ENCODE measurements at places on chromosomes 1 and 21.

DNA sequence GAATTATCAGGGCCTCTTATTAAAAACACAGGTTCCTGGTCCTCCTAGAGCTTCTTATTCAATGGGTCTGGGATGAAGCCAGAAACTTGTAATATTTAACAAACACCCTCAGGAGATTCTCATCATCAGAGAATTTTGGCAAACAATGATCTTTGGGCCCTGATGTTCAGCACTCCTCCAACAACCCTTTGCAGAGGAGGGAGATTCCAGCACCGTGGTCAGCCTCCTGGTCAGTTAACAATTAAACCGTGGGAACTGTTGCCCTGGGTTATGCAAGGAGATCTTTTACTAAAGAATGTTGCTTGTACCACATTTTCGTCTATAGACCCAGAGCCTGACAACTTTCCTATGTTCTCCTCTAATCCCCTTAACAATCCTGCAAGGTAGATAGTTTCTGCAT lies 294.4 kb downstream of the PLPP3 start:
- no peak for DNase-seq

DNA sequence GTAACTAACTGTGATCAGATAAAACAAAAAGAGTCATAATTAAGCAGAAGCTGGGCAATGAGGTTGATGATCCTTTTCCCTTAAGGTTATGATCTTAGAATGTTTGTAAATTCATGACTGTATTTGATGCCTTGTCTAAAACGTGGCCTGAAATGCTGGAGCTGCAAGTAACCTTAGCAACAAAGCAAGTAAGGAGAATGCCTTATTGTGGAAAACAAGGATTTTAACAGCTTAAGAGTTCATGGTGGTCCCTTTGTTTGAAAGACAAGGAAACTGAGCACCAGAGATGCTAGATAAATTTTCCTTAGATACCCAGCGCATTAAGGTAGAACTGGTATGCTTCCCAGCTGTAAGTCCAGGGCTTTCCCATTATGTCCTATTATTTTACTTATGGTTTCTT lies 25.7 kb upstream of the XPR1 start:
- no peak for DNase-seq

DNA sequence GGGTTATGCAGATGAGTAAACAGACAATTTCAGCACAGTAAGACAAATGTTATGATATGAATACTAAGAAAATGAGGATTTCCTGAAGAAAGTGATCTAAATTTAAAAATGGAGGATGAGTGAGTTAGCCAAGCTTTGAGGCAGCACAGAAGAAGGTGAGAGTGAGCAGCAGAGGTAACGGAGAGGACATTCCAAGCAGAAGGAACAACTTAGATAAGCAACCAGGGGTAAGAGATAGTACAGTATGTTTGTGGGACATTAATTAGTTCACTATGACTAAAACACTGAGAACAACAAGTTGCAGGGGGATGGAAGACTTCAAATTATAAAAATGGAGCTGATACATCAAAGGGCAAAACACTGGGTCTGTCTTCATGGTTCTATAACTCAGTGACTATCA lies 22.8 kb downstream of the PRPF38A start:
- DNase-seq: no peak

GRCh38 chr1:3504151-3504821 lies 49.8 kb downstream of the ARHGEF16 start:
- no peak for DNase-seq

- DNase-seq: no peak
These were observed 924 bp upstream of the DDOST start for GRCh38 chr1:20662110-20662475.

GRCh38 chr1:211135342-211135950 lies 1.5 kb upstream of the KCNH1 start:
- peak; percentile 4 for DNase-seq

DNA sequence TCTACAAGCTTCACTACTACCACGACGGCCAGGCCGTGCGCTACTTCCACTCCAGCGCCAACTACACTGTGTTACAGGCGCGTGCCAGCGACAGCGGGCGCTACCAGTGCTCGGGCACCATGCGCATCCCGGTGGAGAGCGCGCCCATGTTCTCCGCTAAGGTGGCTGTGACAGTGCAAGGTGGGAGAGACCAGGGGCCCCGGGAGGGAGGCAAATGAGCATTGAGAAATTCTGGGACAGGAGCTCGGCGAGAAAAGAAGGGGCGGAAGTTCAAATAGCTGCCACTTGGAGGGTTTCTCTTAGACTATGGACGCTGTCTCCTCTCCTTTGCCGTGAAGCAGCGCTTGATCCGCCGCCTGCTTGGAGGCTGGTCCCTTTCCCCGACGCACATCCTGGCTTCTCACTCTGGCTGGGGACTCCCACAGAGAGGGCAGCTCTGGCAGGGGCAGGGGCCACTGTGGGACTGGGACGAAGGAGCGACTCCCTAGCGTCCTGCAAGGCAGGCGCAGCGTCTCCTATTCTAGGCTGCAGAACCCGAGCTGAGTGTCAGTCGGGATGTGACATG lies 4.6 kb downstream of the FCRLB start:
- peak; percentile 22 for DNase-seq

DNA sequence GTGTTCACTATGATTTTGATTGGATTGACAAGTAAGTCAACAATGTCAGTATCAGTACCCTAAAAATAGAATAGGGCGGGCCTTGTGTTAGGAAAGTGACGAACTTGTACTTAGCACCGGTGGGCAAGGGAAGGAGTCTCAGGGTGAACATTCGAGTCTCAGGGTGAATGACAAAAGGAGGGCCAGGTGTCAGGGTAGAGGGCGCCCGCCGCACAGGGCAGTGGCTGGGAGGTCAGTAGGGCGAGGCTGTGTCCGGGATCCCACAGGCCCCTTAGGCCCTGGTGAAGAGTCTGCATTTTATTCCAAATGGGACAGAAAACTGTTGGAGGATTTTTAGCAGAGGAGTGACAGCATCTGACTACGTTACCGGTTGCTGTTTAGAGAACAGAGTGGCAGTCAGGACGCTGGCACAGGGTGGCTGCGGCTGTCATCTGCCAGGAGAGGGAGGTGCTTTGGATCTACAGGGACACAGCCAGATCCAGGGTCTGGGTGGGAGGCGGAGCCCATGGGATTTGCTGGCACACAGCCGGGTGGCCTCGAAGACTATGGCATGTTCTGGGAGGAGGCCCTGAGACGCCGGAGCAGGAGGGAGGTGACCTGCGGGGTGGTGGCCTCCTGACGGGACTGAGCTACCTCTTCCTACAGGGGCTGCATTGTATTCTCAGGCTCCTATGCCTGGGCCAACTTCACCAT lies 11.0 kb downstream of the AGTRAP start:
- DNase-seq: no peak

GRCh38 chr1:32470991-32471694 lies 6.3 kb downstream of the ZBTB8B start:
- DNase-seq: no peak

GRCh38 chr1:169571450-169571849 lies 14.8 kb downstream of the F5 start:
- peak; percentile 2 for DNase-seq

DNA sequence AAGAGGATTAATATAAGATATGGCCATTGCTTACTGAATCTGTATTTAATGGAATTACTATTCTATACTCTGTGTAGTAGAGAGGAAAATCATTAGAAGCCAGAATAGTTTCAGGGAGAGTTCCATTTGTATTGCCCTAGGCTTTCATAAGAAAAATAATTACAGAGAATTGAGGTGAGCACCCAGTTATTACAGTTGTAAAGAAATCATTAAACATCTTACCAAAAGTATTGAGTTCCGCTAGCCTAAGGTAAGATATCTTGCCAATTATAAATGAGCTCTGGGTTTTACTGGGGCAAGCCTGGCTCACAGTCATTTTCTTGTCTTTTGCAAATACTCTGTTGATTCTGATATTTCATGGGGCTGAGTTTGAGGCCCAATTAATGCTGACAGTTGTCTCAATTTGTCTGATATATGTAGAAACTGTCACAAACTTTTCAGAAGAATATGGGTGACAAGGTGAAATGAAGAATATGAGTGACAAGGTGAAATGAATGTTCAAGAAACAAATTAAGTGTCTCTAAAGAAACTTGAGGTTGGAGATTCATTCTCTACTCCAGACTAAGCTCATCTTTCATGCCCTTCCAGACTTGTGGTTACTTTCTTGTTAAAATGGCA lies 127.8 kb downstream of the PTGER3 start:
- no peak for DNase-seq

DNA sequence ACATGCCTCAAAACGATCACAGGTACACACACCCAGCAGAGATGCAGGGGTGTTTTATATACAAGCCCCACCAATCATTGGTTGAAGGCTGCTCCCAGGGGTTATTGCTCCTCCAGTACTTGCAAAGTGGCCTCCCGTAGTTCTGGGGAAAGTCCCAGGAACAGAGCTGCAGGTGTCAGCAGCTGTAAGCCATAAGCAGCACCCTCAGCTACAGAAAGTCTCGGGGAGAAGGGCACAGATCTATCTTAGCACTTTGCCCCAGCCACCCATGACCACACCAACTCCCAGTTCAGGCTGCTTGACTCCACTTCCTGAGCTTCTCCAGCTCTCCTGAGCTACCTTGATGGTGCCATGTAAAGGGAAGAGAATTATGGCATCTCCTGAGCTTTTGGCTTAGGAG lies 222.7 kb upstream of the GJB5 start:
- DNase-seq: no peak

GRCh38 chr1:164272156-164272555 lies 286.8 kb upstream of the PBX1 start:
- DNase-seq: no peak

DNA sequence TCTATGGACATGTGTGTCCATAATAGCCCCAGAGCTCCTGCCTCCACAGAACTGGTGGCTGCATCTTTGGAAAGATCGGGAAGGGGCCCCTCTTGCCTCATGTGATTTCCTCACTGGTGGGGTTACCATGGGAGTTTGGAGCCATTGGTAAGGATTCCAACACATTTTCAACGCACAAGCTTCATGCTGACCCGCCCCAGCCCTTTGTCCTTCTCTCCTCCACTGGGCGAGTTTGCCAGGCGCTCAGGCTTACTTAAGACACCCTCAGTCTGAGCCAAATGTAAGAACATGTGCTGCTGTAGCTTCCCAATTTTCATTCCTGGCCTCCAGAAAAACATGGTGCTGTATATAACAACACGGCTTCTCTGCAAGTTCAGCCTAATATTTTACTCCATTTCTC lies 72.4 kb downstream of the ATP5PO start:
- no peak for DNase-seq

DNA sequence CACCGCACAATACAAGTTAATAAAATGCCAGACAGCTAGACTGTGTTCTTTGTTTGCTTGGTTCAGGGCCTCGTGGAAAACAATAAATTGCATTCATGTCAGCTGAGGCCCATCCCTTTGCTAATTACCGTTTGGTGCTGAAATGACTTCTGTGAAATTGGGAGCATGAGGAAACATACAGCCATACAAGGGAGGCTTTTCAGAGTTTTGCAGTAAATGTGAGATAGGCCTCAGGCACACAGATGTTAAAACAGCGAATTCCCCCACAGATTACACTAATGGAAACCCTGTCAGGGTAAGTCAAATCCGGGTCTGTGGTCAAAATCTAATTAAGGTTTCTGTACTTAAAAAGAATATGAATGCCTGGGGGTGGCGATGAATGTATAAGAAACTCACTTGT lies 173.5 kb upstream of the LMO4 start:
- no peak for DNase-seq

DNA sequence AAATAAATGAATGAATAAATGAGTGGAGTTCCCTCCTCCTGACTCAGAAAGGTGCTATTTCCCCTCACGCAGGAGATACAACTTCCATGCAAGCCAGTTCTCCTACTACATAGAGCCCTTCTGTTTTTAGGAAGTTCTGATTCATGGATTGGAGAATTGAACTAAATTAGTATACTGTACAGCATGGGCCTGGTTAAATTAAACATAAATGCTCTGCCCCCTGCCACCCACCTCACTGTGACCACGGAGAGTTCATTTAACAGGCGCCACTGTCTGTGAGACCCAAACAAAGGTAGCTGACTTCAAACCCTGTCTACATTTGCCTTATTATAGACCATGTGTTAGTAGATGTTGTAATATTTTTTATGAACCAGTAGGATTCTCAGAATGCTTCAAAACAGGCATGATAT lies 9.1 kb upstream of the IRF2BP2 start:
- DNase-seq: no peak

GRCh38 chr1:202964791-202965410 lies 2.2 kb downstream of the CYB5R1 start:
- no peak for DNase-seq
